Stomach (tissue), 19 donors: ENCODE measurements at places on chromosomes 5 and 9.

DNA sequence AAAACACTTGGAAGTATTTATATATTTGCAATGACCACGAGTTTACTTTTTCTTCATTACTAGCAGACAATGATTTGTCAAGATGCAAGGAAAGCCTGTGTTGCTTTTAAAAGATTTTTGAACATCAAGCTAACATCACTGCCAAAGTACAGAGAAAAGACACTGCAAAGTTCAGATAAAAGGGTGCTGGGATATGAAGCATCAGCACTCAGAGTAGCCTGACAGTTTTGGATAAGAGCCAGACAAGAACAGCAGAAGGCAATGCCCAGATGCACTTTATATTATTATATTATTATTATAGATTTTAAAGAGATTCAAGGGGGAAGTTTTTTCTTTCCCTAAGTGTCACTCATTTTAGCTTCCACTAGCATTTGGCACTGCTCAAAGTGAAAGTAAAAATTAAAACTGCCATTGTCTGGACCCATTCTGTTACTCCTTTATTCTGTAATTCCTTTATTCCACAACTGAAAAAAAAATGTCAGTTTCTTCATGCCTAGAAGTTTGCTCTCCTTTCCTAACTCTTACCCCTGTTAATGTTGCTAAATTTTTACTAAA lies 240.6 kb downstream of the EFNA5 start:
- peak; percentile 51 for DNase-seq

DNA sequence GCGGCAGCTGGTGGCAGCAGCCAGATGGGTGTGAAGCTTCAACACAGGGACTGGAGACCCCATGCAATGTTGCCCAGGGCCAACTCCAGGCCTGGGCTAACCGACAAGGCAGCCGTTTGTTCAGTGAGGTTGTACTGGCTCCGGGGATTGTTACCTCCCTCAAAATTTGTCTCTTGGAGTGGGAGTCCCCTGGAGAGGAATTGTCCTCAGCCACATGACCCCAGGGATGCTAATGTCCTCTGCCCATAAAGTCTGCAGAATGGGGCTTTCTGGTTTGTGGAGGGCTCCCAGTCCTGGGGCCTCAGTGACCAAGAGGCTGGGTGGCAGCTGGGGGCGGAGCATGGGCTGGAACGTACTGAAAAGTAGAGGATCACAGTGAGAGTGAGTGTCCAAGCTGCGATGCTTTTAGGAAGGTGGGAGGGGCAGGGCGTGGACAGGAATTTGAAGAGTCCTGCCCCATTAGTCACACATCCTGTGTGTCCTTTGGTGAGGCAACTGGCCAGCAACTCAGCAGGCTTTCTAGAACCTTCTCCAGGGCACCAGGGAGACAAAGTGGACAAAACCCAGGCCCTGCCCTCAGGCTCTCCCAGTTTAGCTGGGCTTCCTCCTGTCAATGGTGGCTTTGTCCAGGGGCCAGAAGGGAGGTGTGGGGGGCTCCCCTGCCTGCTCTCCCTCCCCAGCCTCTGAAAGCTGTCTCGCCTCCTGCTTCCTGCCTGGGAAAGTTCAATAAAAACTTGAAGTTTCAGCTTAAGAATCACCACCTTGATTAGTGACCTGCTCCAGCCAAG lies 114.0 kb downstream of the NSG2 start:
- DNase-seq: no peak

- no peak for DNase-seq
Measured at GRCh38 chr9:104635456-104635855, 17.5 kb upstream of the OR13C9 start.

- no peak for DNase-seq
Measured at GRCh38 chr9:134321531-134321930, 4.7 kb upstream of the RXRA start.

GRCh38 chr5:146034605-146035004 lies 70.8 kb downstream of the PLAC8L1 start:
- DNase-seq: no peak
